ENCODE measurements at places on chromosomes 4 and X.

GRCh38 chrX:39946822-39947221, 150.9 kb downstream of the BCOR start:
- DNase-seq, result no peak

DNA sequence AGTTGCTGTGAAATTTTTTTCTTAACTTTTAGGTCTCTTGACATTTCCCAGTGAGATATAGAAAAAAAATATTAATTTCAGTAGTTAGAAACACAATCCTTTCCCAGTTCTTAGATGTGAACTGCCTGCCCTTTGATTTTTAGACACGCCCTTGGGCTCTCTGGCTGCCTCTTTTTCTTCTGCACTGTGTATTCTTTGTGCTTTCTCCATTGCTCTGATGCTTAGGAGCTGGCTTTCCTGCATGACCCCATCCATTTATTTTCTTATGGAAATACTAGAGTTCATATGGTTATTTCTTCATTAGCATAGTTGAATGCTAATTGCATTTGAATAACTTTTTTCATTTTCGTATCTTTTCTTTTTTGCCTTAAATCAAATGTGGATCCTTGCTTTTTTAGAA, 224.9 kb upstream of the SMIM31 start:
- DNase-seq, result no peak

DNA sequence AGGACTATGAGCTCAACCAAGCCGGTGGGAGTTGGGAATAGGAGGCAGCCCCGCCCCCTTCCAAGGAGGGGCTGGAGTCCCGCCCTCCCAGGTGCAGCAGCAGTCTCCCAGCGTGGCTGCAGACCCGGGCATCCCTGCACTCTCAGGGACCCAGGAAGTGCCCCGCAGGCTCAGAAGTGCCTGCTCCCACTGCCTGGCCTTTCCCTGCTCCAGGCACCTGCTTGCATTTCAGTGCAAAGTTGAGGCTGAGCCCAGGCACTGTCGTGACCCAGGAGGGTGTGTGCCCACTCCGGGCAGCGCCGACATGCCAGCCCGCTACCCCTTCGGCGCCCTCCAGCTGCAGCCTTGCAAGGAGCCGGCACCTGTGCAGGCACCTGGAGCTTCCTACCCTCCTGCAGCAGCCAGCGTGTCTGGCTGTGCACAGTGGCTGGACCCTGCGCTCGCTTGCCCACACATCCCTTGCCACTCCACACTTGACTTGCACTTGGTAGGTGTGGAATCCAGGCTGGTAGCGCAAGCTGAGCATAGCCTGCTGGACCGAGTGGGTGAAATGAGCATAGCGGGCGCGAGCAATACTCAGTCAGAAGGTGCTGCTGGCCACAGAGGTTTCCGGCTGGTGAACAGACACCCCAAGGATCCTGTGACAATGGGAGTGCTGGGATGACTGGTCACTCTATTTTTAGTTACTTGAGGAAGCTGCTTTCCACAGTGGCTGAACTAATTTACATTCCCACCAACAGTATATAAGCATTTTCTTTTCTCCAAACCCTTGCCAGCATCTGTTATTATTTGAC, 236.3 kb downstream of the PCDH10 start:
- DNase-seq, result no peak

DNA sequence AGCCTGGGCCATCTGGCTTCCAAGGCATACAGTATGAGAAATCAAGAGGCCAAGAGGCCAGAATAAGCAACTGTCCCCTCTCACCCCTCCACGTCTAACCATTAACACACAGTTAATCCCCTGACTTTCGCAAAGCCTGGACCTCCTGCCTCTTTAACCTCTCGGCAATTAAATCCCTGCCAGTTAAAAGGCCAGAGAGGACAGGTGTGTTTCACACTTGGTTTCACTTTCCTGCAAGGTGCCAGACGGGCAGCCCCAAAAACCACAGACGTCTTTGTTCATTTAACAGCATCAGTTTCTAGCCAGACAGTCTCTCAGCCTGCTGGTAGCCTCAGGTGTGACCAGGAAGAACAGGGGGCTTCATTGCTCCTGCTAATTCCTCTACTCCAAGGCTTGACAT, 91.1 kb upstream of the KIT start:
- DNase-seq, result no peak

GRCh38 chr4:99379571-99379970, 27.0 kb upstream of the ADH1C start:
- no peak for DNase-seq

DNA sequence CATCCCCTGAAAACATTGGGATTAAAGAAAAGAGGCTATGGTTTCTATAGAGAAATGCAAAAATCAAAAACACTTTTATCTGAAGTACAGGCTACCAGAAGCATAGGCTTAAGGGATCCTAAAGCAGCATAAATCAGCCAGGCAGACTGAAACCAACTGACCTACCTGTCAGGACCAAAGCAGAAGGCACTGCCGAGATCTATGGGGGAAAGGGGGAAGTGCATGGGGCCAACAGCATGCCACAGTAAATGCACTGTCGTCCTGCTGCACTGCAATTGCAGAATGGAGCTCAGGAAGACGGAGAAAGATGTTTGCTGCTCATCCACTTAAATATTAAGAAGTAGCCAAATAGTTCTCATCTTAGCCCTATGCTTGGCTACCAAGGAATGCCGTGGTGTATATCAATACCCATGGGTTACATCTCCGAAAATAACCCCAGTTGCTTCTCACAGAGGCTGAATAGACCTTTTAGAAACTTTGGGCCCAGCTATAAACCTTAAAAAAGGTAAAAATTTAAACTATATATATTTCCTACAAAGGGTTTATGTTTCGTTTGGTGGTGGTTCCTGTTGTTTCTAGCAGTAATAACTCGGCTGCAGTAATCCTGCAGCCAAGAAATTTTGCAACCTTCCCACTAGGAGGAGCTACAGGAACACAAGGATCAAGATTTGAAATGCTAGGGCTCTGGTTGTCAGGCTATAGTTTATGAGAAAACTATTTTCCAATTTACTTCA, 312.2 kb upstream of the DIAPH2 start:
- DNase-seq, result no peak

GRCh38 chr4:88514557-88515511, 8.7 kb downstream of the PYURF start:
- DNase-seq, result peak; percentile 35

DNA sequence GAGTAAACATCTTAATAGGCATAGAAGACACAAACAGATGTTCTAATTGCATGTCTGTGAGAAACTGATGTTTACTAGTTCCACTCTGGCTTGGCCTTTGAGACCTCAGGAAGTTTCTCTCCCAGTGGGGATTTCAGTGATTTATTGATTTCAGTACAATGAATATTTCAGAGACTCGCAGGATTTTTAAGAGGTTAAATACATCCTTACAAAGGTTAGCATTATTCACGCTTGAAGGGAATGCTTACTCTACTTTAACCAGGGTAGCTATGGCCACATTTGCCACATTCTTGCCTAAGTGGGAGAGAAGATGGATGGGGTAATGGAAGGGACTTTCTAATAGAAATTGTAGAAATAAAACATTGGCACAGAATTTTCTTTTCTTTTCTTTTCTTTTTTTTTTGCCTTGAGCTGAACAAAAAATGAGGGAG, 480.1 kb downstream of the SPRY1 start:
- peak; percentile 14 for DNase-seq

DNA sequence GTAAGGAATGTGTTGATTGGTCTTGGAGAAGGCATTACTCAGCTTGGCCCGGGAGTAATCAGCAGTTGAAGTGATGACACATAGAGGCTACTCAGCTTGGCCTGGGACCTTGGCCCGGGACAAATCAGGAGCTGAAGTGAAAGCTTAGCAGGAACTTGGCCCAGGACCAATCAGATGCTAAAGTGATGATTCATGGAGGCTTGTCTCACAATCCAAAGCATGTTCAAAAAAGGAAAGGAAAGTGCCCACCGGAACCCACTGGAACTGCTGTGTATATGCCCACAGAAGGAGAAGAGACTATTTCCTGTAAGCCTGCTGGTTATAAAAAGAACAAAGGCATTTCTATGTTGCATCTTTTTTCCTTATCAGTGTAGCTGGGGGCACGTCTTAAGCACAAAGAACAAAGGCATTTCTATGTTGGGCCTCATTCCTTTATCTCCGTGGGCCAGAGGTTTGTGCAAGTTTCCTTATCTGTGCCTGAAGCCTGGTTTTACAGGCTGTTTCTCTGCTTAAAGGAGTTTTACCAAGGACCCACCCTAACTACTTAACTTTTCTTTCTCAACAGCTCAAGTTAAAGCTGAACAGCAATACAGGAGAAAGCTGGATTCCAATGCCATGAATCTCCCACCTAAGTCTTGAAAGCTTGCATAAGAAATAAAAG, 1176.7 kb downstream of the NLGN4X start:
- no peak for DNase-seq

DNA sequence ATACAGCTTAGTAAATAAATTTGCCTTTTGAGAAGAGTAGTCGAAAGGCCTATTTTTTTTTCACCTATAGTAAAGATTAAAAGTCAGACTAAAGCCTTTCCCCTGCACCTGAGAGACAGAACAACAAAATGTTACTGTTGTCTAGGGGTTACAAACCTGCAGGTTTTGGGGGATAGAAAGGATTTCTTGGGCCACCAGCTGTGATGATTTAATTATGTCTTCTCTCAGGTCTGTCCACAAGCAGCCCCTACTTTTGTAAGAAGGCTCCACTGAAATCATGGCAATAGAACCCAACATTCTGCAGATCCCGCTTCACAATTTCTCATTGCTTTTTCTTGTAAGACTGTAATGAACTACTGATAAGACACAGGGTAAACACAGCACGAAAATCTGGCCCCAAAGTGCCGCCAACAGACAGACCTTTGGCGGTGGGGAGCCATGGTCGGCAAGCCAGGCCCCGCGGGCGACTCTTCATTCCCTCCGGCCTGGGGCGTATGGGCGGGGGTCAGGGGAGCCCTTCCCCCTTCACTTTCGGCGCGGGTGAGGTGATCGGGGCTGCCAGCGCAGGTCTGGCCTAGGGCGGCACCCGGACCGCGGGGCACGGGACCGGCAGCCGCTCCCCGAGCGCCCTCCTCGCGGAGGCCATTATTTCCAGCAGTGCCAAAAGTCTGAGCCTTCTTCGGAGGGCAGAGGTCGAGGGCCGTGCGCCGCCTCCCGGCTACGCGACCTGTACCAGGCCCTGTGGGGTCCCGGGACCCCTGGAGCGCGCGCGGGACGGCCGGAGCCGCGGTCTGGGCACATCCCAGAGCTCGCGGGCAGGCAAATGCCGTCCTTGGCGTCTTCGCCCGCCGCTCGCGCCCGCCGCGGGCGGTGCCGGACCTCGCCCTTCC, 812 bp upstream of the KDM6A start:
- no peak for DNase-seq

- DNase-seq, result no peak
Observed at GRCh38 chrX:46386511-46386910, 158.7 kb downstream of the ZNF674 start.

GRCh38 chr4:101020956-101021355, 326.4 kb downstream of the PPP3CA start:
- DNase-seq, result no peak

GRCh38 chr4:169621731-169622492, 1.5 kb downstream of the CLCN3 start:
- DNase-seq, result peak; percentile 28

DNA sequence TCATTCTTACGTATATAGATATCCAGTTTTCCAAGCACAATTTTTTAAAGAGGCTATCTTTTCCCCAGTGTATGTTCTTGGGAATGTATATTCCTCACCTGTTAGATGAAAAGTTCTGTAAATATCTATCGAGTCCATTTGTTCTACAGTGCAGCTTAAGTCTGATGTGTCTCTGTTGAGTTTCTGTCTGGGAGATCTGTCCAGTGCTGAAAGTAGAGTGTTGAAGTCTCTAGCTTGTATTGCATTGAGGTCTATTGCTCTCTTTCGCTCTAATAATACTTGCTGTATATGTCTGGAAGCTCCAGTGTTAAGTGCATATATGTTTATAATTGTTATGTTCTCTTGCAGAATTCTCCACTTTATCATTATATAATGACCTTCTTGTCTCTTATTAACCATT, 373.1 kb downstream of the PPARGC1A start:
- no peak for DNase-seq

DNA sequence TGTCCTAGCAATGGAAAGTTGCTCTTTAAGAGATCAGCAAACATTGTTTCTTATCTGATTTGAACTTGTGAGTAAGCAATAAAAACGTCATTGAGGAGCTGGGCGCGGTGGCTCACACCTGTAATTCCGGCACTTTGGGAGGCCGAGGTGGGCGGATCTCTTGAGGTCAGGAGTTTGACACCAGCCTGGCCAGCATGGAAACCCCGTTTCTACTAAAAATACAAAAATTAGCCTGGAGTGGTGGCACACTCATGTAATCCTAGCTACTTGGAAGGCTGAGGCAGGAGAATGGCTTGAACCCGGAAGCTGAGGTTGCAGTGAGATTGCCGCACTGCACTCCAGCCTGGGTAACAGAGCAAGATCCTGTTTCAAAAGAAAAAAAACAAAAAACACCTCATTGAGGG, 11.2 kb upstream of the PLAC8 start:
- no peak for DNase-seq

GRCh38 chrX:31931225-31931624, 859.4 kb upstream of the FTHL17 start:
- DNase-seq, result no peak

DNA sequence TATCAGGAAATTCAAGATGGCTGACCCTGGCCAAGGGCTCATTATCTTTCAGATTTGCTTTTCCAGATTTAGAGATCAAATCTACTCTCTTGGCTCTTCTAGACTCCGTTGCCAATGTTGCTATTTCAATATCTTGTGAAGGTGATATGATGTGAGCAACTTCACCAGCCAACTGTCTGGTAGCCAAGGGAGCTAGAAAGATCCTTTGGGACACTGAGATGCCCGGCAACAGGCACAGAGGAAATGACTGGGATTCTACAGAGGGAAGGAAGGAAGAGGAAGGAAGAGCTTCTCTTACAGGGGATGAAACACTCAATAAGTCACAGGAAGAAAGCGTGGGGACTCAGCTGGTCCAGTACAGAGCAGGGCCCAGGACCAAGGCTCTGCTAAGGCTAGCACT, 121.9 kb upstream of the GPC4 start:
- no peak for DNase-seq

GRCh38 chr4:53653484-53654053, 62.3 kb upstream of the LNX1 start:
- peak; percentile 68 for DNase-seq

DNA sequence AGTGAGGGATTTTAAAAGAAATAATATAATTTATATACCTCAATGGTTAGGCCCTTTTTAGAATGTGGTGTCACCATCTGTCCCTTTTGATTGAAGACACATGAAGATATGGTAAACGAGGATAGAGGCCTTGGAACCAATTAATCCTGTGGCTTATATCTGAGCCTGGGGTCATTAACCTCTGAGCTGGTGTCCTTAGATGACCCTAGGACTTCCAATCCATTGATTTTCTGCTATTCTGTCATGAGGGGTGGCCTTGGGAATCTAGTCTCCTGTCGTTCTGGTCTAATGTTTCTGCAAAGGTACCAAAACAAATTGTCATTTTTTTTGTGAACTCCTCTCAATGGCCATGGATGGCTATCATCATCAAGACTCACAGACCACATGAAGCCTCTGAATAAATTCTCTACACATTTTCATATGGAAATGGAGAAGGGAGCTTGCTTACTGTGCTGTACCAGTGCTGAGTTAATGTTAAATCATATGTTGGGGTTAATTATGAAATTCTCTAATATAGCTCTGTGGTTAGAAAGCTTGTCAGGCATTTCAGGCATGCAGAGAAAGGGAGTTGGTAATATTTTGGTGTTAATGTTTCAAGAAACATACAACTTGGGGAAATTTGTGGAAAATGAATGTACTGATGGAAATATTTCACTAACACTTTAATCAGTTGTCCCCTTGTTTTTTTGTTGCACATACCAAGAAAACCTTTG, 204.2 kb upstream of the IL15 start:
- DNase-seq, result no peak

- peak; percentile 14 for DNase-seq
Observed at GRCh38 chrX:43557792-43558191, 98.3 kb upstream of the MAOA start.

All from COR-L47 (cell line).